Stimulated activated CD4-positive, alpha-beta T cell treated with anti-CD3 and anti-CD28 coated beads, Interleukin-1b, Interleukin-23, amount 100 ng/mL, for 1 hour (primary cell): ENCODE measurements at places on chromosomes 5 and 9.

DNA sequence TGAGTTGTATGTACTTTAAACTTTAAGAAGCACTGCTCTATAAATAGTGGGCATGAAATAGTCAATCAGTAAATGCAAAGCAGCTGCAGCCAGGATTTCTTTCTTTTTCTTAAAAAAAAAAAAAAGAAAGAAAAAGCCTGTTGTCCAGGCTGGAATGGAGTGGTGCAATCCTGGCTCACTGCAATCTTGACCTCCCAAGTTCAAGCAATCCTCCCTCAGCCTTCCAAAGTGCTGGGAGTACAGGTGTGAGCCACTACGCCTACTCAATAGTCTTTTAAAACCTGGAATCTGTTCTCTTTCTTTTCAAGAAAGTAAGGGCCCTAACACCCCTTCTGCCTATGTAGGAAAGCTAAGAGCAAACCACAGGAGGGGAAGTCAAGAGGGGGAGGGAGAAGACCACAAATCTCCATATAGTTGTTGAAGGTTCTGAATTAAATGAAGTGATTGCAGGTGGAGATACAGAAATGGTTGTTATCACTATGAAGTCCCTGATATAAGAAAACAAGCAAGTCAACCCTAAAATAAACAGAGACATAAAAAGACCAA lies 20.6 kb upstream of the TPD52L3 start:
- no peak for DNase-seq

GRCh38 chr5:98314292-98314691 lies 459.2 kb upstream of the RGMB start:
- DNase-seq, result no peak

DNA sequence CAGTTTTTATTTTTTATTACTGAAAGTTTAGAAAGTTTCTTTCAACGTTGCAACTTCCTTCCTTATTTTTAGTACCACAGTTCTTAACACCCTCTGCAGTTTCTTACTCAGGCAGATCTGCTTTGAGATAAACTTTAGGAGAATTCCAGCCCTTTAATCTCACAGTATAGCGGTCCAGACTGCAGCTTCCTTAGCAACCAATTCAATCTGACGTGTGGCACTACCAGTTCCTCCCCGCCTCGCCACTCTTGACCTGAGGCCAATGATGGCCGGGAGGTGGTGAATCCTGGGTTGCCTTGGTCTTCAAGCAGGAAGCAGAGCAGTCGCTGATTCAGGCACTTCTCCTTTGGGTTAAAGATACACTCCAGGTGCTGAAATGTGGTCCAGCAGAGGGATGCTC lies 334.3 kb upstream of the TRPC7 start:
- DNase-seq, result no peak

DNA sequence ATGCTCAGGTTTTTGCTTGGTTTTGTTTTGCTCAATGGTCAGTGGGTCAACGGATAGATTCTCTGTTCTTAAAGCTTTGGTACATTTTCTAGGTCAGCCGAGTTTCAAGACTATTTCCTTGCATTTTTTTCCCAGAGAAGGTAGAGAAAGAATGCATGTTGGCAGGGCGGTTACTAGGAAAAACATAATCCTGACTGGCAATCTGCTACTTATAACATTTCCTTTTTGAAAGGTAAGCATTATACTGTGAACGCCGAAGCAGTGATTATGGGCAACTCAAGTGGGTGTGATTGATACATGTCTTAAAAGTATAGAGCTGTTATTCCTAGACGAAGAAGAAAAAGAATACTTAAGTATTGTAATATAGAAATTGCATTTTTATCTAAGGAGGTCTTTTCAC lies 273.2 kb downstream of the MAST4 start:
- no peak for DNase-seq

DNA sequence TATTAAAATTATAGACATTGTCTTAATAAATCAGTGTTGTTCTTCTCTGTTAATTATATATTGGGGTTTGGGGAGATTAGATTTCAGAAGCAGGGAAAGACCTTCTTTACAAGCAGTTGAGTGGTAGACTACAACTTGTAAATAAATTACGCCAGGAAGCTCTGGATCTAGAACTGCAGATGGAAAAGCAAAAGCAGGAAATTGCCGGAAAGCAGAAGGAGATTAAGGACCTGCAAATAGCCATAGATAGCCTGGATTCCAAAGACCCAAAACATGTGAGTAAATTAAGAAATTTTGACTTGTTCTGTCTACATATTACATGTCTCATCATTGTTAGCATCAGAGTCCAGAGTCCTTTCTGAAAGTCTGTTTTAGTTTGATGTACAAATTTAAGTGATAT lies 43.5 kb downstream of the CNTRL start:
- DNase-seq, result no peak

GRCh38 chr5:67061511-67061910 lies 135.1 kb downstream of the CD180 start:
- DNase-seq, result no peak

DNA sequence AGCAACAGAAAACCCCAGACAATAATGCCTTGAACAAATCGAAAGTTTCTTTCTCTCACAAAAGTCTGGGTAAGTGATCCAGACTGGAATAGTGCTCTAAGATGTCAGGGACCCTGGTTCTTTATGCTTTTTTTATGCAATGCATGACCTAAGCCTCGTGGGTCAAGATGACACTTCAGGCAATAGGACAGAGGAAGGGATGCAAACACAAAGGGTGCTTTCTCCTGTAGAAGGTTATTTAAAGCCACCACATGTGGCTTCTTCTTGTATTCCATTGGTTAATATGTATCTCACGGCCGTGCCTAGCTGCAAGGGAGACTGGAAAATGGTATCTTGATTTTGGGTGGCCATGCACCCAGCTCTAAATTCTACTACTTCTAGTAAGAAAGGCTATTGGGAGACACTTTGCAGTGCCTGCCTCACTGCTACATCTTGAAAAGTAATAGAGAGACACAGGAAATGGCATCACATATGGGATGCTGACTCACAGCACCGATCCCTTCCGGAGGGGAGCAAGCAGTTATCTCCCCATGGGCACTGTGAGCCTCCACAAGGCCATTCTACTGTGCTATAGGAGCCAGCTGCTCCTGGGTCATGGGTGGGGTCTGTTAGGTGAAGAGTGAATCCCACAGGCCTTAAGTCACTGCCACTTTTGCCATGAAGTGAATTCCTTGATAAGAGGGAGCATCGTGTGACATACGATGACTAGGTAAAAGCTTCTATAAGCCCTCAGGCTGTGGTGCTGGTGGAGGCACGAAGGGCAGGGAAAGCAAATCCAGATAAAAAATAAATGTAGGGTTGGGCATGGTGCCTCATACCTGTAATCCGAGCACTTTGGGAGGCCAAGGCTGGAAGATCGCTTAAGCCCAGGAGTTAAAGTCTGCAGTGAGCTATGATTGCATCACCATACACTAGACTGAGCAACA lies 32.5 kb upstream of the RAB14 start:
- DNase-seq, result no peak

DNA sequence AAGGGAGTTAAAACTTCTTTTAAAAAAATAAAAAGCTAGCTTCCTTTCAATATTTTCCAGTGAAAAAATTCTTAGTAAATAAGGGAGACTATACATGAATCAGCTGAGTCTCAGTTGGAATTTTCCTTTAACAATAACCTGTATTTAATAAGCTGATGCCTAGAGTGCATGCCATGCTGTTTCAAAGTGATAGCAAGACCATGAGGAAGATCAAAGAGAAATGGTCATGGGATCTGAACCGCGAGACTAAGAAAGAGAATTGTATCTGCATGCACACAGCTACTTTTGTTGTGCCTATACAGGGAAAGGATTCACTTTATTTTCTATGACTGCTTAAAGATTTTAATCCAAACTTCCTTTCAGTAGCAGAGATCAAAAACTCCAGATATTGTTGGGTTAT lies 2217.0 kb downstream of the MAT2B start:
- no peak for DNase-seq
